ENCODE measurements at places on chromosomes 3 and 15.

DNA sequence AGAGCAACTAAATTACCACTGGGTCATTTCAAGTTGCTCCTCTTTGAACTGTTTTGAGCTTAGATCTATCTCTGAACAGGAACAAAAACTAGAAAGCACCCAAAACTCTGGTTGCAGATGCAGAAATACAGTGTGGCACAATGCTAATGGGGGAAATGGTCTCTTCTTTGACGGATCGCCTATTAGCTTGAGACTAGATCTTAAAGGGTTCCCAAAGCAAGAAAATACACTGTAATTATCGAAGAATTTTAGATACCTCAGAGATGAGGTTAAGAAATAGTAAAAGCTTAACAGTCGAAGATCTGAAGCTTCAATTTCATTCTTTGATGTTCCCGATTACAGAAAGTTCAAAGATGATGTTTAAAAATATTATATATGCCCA, 818 bp downstream of the PPP1R2 start:
- DNase-seq, result no peak

DNA sequence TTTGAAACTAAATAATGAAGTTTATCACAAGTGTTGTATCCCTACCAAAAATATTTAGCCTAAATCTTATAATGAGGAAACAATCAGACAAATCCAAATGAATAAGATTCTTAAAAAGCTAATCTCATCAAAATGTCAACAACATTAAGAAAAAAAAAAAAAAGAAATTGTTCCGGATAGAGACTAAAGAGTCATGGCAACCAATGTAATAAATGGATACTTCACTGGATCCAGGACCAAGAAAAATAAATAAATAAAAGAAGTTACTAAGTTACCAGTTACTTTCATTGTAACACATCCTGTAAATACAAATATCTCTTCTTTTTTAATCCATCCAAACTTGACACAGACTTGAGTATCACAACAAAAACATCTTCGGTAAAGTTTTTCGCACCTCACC, 607 bp downstream of the MRPL47 start:
- DNase-seq, result no peak

GRCh38 chr3:114567771-114568170, 273.9 kb downstream of the TIGIT start:
- DNase-seq, result no peak

- no peak for DNase-seq
Measured at GRCh38 chr15:89502867-89503595, 6.6 kb upstream of the RHCG start.

GRCh38 chr3:187750513-187751123, 5.3 kb upstream of the BCL6 start:
- DNase-seq, result no peak

Data from stimulated activated CD4-positive, alpha-beta T cell treated with anti-CD3 and anti-CD28 coated beads, Interleukin-1b, Interleukin-23, amount 100 ng/mL, for 1 hour (primary cell).